CD4-positive, alpha-beta T cell treated with Interleukin-6 for 4 hours (primary cell): ENCODE measurements at places on chromosomes 11 and 22.

GRCh38 chr11:31247321-31247720 is 122.2 kb downstream of the DCDC1 start:
- no peak for DNase-seq

DNA sequence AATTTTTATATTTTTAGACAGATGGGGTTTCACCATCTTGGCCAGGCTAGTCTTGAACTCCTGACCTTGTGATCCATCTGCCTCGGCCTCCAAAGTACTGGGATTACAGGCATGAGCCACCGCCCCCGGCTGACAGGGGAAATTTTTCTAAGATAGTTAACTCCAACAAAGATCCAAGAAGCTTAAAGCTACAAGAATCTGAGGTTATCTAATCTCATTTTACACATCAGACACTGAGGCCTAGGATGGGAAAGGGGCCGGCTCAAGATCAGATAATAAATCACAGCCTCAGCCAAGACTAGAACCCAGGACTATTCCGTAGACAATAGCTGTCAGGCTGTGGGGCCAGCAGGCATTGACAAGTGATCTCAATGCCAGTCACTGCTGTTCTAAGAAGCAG is 94.0 kb downstream of the AMBRA1 start:
- DNase-seq, result no peak

- no peak for DNase-seq
Observed at GRCh38 chr11:70824605-70825245, 426.4 kb downstream of the CTTN start.

- DNase-seq, result no peak
Observed at GRCh38 chr11:20596205-20597153, 2.9 kb upstream of the SLC6A5 start.

- DNase-seq, result no peak
Observed at GRCh38 chr11:68832476-68833181, 9.1 kb downstream of the CPT1A start.

GRCh38 chr11:78100261-78100660 is 20.6 kb upstream of the NDUFC2 start:
- DNase-seq, result no peak

DNA sequence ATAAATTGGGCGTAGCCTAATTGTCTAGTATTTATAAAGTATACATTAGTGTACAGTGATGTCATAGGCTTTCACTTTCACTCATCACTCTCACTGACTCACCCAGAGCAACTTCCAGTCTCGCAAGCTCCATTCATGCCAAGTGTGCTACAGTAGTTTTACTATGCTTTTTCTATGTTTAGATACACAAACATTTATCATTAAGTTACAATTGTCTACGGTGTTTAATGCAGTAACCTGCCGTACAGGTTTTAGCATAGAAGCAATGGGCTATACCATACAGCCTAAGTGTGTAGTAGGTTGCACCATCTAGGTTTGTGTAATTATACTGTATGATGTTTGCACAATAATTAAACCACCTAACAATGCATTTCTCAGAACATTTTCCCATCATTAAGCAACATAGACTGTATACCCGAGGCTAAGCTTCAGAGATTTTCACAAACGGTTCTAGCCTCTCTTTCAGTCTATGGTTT is 17.5 kb downstream of the OR9G1 start:
- no peak for DNase-seq

DNA sequence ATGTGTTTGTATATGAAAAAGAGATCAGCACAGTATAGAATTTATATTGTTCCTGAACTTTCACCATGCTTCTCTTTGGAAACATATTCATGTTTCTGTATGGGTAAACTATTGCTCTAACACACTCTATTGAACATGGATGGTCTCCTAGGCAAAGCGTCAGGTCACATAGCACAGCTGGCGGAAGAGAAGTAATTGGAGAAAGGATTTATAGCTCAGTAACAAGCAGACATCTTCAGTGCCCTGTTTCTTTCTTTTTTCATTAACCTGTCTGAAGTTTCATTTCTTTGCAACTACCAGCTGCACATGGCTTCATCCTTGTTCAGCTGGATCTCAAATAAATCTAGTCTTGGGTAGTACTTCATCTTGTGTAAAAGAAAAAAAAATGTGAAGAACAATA is 84.4 kb upstream of the TRPC6 start:
- DNase-seq, result no peak

GRCh38 chr11:130455483-130456127 is 7.2 kb downstream of the ADAMTS15 start:
- DNase-seq, result no peak

GRCh38 chr11:74019860-74020259 is 11.0 kb upstream of the UCP3 start:
- DNase-seq, result peak; percentile 34

DNA sequence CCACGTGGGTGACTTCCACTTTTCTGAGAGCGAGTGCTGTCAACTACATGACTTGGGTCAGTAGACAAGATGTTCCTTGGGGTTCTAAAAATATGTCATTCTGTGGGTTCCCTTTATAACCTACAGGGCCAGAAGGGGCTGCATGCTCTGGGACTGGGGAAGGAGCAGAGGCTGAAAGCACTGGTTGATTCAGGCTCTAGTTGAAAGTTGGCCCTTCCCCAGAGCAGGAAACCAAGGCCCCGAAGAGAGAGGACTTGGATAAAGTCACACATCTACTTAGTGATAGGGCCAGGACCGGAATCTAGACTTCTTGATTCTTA is 9.9 kb downstream of the ADAMTS15 start:
- DNase-seq, result no peak

GRCh38 chr11:45243967-45244366 is 42.2 kb downstream of the SYT13 start:
- no peak for DNase-seq

GRCh38 chr11:119790476-119790875 is 61.5 kb upstream of the NECTIN1 start:
- DNase-seq, result no peak

DNA sequence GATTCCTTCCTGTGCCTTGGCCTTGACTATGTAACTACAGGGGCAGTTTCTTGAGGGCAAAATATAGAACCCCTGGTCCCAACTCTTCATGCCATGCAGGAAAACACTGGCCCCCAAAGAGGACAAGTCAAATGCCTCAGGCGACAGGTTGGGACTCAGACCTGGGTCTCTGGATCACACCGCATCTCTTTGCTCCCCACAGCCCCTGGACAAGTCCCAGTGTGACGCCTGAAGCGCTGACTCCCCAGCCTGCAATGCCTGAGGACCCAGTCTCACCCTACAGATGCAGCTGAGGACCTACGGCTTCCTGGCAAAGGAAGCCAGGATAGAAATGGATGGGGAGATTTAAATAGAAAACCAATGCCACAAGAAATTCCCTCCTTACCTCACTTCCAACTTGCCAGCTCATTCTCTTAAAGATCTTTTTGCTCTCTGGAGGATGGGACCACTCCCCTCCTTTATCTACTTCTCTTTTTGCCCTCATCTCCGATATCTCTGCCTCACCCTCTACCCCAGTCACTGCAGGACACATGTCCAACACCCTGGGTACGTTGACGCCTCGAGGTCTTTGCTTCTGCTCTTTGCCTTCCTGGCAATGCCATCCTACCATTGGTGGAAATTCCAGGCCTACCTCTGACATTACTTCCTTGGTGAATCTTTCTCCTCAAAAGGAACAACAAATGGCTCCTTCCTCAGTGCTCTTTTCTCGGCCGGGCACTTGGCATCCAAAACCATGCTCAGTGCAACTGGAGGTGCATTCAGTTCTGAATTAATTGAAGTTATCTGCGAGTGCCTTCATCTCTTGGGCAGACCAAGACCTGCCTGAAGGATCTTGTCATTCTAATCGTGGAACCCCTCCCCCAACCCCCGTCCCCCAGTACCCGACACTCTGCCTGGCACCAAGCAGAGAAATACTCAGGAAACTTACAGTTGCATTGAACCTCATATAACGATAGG is 2.0 kb upstream of the PRDM11 start:
- no peak for DNase-seq

GRCh38 chr11:65275906-65276305 is 14.1 kb downstream of the POLA2 start:
- DNase-seq, result no peak

DNA sequence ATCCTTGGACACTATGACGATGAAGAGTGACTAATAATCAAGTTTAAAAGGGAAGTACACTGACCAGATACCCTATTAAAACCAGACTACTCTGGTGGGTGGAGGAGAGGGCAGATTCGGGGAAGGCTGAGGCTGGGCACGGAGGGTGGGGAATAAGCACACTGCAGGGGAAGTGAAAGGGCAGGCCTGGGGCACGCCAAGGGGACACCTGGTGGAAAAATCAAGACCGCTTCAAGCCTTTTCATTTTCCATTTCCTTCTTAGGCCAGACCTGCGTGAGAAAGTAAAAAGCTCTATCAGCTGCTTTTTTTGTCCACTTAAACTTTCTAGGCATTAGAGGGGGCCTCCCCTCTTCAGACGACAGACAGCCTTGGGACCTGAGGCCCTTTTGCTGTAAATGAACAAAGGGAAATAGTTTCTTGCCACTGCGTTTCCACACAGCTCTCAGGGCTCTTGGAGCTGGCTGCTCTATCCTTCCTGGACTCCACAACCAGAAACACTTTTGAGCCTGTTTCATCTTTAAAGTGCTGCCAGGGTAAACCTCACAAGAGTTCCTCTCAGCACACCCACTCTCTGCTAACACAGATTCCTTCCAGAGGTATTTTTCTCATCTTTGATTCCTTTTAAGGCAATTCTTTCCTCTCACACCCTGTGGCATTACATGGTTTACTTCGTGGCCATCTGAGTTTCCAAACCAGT is 25.0 kb upstream of the SERPIND1 start:
- no peak for DNase-seq

- DNase-seq, result no peak
Observed at GRCh38 chr11:96185220-96185768, 157.7 kb downstream of the MAML2 start.

- no peak for DNase-seq
Observed at GRCh38 chr11:102485095-102485722, 32.6 kb upstream of the TMEM123 start.

DNA sequence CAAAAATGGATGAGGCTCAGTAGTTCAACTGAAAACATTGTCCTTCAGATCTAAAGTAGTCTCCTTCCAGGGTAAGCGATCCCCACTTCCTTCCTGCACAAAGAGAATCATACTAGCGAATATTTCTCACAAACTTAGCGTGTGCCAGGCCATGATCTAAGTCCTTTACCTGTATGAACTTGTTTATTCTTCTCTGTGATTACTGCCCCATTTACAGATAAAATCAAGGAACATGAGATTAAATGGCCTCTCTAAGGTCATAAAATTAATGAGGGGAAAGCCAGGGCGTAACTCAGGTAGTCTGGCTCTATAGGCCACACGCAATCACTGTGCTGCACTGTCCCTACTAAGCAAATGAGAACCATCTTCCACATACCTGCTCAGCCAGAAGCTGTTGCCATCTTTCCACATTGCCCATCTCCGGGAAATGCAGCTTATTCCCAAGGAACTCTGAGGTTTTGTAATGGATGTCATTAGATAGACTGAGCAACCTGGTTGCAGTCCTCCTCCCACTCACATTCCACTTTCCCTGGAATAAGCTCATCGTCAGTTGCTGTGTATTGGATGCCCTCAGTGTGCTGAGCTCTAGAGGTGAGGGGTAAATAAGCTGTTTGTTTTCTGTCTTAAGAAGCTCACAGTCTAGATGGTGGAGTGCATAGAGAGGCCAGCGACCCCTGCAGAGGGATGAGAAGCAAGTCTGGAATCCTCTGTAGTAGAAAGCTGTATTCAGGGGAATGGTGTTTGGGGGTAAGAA is 146.3 kb downstream of the SNX19 start:
- no peak for DNase-seq

GRCh38 chr22:33577862-33578411 is 342.3 kb downstream of the LARGE1 start:
- DNase-seq, result no peak

DNA sequence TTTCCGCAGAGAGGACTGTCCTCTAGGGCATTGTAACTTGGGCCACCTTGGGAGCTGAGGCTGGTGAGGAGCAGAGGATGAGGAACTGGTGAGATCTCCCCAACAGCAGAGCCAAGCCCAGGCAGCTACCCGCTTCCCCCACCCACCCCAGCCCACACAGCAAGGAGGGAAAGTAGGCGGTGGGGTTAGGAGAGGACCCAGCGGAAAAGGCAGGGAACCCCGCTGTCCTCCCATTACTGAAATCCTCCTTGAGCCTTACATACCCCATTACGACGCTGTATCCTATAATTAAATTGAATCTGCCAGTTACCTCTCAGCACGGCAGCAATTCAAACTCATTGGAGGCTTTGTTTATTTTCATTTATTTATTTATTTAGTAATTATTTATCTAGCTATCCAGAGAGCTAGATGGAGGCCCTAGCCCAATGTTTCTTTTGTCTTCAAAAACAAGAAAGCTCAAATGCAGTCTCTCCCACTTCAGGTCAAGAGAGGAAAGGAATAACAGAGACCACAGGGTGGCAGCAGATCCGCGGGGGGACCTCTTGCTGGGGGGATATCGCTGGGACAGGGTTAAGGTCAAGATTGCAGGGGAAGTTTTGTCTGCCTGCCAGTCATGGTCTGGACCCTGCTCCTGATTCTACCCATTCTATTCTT is 218.0 kb downstream of the ST3GAL4 start:
- no peak for DNase-seq

DNA sequence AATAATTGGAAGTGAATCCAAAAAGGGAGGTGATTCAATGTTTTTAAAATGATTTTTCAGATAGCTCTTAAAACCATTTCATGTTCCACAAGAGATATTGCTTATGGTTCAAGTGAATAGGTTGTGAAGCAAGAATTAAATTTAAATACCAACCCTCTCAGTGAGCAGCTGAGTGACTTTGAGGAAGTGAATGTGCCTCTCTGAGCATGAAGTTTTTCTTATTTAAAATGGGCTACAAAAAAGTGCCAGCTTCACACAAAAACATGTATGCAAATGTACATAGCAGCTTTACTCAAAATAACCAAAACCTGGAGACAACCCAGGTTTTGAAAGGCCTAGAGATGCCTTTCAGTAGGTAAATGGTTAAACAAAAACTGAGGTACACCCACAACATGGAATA is 35.5 kb upstream of the GAB4 start:
- no peak for DNase-seq

DNA sequence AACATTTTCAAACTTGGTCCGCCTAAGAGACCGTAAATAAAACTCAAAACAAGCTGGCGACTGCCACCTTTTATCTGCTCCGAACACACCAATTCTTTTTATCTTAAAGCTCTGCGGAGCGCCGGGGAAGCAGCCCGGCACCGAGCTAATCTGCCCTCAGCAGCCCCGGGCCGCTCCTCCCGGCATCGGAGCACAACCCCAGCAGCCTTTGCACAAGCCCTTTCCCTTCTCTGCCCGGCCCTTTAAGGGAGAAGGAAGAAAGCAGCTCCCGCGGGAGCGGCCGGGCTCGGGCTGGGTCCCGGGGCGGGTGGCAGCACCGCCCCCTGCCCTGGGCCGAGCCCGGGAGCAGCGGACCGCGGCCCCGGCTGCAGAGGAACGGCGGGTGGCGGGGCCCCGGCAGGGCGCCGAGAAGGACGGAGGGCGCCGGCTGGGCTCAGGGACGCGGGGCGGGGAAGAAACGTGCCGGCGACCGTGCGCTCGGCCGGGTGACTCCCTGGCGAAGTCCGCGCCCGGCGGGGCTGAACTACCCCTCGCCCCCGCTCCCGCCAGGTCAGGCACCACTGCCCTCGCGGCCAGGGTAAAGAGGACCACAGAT is 133.6 kb upstream of the C11orf58 start:
- DNase-seq, result no peak

GRCh38 chr11:99418927-99419720 is 398.4 kb downstream of the CNTN5 start:
- DNase-seq, result no peak

- peak; percentile 67 for DNase-seq
Observed at GRCh38 chr22:45863981-45864751, 112.8 kb downstream of the WNT7B start.

- no peak for DNase-seq
Observed at GRCh38 chr11:45079075-45079444, 67.4 kb upstream of the PRDM11 start.
